ENCODE measurements at places on chromosomes 13 and 19.

DNA sequence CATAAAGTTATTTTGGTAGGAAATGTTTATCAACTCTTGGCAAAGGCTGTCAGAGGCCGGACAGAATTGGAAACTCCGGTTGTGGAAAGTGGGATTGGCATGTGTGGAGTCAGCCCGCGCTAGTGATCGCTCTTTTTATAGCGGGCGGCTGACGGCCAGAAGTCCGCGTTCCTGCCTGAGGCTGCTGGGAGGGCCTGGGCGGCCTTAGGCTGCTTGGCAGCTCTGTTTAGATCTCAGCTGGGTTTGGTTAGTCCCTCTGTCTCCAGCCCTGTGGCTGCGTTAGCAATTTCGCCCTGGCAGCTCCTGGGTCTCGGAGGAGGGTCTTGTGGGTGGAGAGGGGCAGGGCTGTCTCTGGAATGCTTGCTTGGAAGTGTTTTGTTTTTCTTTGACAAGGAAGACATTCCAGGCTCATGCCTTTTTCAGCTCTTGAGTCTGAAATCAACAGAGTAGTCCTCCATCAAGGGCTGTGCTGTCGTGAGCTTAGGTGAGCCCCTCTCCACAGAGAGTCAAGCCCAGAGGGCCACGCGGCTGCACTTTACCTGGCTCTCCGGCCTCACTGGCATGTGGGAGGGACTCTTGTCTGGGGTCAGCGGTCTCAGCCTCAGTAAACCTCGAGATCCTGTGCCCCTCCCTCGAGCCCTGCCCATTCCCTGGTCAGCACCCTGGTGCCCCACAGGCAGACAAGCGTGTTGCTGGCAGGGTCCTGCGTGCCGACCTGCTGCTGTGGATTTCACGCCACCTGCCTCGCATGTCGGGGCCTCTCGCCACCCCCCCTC is 22.5 kb downstream of the DOT1L start:
- DNase-seq: no peak

GRCh38 chr13:71399631-71400215 is 467.3 kb downstream of the DACH1 start:
- no peak for DNase-seq

GRCh38 chr13:98722958-98723357 is 29.5 kb downstream of the SLC15A1 start:
- DNase-seq: no peak

DNA sequence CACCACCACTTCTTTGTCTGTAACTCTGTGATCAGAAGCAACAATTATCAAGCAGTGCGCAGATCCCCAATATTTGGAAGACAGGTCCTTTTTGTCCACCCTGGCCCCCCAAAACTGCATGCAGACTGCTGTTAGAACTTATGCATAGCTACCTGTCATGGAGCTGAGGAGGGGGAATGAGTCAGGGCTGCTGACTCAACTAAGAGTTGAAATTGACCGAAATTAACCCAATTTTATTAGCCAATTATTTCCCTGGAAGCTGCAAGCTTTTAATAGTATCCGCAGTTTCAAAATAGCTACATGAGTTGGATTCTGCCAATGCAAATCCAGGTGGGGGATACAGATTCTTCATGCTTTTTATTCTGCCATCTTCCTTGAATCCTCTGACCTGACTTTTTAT is 14.0 kb upstream of the ZNF491 start:
- no peak for DNase-seq

DNA sequence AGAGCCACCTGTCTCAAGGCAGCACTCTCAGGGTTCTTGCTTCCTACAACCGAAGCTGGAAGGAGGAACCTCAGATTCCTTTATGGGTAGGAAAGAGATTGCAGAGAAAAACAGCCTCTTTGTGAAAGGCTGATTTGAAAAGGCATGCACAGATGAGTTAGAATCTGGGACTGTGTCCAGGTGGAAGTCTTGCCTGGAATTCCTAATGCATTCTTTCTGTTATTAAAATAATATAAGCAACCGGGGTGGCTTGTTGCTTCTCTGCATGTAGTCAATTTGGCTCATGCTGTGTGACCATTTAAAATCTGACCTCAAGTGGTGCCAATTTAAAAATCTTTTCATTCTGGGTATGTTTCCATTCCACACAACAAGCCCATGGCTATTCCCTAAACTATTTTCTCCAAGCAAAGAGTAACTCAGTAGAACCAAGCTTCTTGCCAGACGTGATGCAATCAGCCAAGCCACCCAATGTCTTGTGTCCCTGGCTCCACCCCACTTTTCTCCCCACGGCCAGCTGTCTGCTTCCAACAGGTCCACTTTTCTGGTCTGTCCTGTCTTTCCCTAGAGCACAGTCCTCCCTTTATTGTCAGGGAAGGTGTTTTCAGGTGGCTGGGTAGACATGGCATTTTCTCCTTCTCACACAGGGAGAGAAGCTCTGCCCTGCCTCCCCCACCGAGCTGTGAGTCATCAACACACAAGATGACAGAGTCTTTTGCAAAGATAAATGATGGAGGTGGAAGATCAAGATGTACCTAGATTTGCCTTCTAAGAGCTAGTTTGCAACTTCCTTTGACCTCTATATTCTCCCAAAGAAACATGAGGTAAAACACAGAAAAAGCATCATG is 394.3 kb downstream of the FOXO1 start:
- no peak for DNase-seq

GRCh38 chr13:34462843-34463242 is 479.2 kb upstream of the NBEA start:
- DNase-seq: no peak

GRCh38 chr13:34128661-34129060 is 310.7 kb downstream of the RFC3 start:
- DNase-seq: no peak

DNA sequence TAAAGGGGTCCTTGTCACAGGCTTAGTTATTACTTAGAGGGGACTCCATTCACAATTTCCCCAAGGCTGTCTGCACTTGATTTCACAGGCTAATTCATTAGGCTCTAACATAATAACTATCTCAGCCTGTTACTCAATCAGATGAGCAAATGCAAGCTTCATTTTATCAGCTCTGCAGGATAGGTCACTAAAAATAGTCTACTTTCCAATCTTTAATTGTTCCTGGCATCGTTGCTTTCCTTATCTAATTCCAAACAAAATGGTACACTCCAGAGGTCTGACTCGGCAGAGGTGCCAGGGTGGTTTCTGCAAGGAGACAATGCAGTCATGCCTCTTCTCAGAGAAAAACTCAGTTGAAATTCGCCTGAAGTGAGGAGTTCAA is 69.7 kb upstream of the SLC15A1 start:
- no peak for DNase-seq

DNA sequence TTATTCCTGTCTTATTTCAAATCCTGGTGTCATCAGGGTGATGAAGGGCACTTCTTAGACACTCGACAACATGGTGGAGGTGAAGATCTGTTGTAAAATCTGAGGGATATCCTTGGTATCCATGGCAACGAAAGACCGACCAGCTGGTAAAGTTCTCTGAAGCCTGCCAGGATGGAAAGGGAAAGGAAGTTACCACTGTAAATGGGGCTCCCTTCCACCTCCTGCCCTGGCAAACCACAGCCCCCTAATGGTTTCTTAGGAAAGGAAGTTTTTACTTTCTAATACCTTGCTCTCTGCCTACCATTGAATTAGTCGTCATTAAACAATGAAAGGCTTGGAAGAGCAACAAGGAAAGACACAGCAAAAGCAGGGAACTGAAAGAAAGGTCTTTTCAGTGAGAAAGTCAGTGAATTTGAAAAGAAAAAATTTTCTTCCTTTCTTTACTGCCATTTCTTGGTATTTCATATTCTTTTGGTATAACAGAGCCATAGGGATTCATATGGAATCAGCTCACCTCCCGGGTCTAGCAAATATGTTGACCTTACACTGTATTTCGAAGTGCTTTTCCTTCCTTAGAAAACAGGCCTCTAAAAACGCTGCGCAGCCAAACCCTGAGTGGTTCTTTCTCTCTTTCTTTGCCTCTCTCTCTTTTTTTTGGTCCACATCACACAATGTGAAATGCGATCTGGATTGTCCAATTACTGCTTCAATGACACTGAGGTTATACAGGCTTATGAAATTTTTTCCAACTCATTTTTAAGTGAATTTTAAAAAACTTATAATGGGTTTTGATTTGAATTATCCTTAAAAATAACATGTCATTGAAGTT is 111.0 kb downstream of the RGCC start:
- no peak for DNase-seq

DNA sequence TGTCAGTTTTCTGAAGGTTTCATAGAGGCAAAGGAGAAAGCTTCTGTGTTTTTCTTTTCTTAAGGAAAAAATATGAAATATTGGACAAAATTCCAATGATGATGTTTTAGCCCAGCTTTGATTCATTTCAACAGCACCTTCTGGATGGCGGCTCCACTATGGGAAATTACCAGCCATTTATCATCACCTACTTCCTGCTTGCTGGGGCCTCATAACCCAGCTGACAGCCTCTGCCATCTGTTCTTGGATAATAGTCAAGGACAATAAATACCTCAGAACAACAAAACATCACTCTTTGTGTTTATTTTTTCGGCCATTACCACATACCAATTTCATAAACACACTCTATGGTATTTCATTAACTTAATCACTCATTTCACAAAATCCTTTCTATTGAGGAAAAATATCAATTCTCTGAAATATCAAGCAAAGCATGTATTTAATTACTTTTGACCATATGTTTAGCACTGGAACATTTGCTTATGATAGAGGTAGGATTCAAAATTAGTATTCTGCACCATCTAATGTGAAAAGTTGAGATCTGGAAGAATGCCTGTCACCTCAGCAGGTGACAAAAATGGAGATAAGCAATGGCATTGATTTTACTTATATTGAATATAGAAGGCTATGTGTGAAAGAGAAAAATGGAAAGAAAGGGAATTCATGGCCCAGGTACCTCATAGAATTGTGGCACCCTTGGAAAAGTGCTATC is 629.7 kb downstream of the LIG4 start:
- DNase-seq: no peak

GRCh38 chr19:4671185-4671851 is 1.2 kb upstream of the MYDGF start:
- DNase-seq: no peak

DNA sequence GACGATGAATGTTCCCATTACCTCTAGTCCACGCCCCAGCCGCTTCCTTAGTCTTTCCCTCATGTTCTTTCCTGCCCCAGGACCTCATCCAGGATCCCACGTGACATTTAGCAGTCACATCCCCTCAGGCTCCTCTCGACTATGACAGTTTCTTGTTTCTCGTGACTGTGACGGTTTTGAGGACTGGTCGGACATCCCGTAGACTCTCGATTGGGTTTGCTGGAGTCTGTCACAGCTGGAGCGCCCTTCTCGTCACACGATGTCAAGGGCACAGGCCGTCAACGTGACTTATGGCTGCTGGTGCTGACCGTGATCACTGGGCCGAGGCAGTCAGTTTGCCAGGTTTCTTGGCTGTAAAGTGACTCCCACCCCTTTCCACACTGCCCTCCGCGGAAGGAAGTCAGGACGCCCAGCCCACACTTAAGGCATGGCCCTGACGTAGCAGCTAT is 22.8 kb downstream of the ELAVL1 start:
- DNase-seq: no peak

GRCh38 chr19:31639306-31639705 is 290.1 kb upstream of the TSHZ3 start:
- no peak for DNase-seq

GRCh38 chr19:17184371-17184841 is 30.8 kb upstream of the USE1 start:
- no peak for DNase-seq

DNA sequence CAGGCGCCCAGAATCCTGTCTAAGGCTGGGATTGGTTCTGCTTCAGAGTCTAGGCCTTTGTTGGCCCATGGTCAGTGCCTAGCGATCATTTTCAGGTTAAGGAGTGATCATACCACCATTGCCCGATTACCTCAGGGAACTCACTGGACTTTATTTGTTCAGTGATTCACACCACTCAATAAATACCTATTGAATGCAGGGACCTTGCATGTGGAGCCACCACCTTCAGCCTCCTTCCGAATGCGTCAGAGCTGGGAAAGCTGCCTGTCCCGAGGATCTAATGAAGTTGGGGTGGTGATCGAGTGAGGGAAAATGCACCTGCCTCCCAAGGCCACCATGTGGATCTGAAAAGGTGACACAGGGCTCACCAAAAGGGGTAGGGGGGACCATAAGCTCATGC is 40.0 kb upstream of the POU2F2 start:
- DNase-seq: no peak

DNA sequence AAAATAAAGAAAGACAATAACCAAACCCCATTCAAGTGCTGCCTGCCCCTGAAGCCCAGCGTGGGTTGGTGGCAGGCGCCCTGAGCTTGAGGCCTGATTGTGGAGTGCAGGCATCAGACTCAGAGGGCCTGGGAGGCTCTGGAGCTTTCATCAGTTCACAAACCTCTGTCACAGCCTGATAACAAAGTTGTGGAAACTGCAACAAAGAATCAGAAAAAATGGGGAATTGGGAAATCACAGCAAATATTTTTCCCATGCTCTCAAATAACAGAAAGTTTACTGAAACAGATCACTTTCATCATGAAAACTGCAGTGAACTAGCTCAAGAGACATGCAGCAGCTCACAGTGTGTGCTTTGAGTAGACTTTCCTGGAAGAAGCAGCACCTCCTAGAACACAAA is 793.6 kb downstream of the UQCRFS1 start:
- no peak for DNase-seq

- DNase-seq: no peak
Measured at GRCh38 chr13:50126263-50126992, 111.2 kb downstream of the KCNRG start.

DNA sequence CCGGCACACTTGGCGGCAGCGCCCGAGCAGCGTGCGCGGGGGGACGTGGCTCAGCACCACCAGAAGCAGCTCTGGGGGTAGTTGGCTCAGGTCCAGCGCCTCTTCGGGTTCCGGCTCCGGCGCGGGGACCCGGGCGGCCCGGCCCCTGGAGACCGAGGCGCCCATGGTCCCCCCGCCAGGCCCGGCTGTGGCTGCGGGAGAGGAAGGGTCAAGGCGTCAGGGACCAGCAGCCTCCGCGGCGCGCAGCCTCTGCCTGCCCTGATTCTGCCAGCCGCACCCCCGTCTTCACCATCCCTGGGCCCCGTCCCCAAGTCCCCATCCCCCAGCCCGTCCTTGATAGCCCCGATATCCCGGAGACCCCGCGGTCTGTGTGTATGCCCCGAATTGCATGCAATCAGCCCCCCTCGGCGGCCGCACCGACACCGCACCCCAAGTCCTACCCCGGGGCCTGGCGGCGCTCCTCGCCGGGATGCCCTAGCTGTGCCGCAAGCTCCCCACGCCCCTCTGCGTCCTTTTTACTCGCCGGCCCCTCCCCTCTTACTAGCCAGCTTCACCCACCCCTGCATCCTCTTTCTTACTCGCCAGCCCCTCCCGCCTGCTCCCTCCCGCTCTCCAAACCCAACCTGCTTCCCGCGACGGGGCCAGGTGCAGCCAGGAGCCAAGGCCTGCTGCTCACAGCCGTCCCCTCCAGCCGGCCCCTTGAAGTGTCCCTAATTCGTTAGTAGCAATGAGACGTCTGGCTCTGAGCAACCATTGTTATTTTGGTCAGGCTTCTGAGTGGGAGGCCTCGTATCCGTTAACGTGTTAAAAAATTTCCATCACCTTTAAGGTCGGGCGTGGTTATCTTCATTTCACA is at the start of gene FBXO27:
Gene FBXO27, minus strand, starts transcription at position 487 of the 856 bp plus-strand sequence. Its CDS starts 322 bp downstream, at position 165.
- no peak for DNase-seq

DNA sequence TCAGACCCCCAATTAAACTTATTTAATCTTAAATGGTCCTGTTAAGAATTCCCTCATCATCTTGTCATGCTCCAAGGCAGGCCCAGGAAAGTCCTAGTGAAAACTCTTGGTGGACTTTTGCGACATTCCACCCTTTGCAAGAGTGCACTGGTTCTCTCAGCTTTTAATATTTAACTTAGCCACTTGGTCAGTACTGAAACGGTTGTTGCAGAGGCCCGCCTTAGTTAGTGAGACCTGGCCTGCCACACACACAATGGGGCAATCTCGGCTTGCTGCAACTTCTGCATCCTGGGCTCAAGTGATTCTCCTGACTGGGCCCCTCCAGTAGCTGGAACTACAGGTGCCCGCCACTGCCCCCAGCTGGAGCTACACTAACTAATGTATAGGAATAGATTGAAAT is 1366.0 kb downstream of the UQCRFS1 start:
- DNase-seq: no peak

Measured in HAP-1 (cell line).